ENCODE measurements at places on chromosomes 2 and 18. TPM values are rescaled to one million over a fixed set of nuclear protein-coding genes. Genes with fewer than 3 reads are reported as not detected.

The GBX2 gene
- not detected for total RNA-seq

The HOXD12 gene
- total RNA-seq = not detected

The SP110 gene
- total RNA-seq = 19.1 TPM

The REV1 gene
- total RNA-seq = 44.3 TPM

The GPR75 gene
- 2.9 TPM for total RNA-seq

The CHST10 gene
- 12.5 TPM for total RNA-seq

The KCNK3 gene
- 3.0 TPM for total RNA-seq

The MAPK4 gene
- total RNA-seq = not detected

The ADAM23 gene
- 0.12 TPM for total RNA-seq

The PER2 gene
- total RNA-seq = 13.5 TPM

The SOS1 gene
- 30.0 TPM for total RNA-seq

The CCL20 gene
- total RNA-seq = not detected

The HOXD13 gene
- total RNA-seq = not detected

The TMEM131 gene
- 43.0 TPM for total RNA-seq

The CLEC4F gene
- total RNA-seq = not detected

The MERTK gene
- 0.12 TPM for total RNA-seq

The NEU4 gene
- total RNA-seq = not detected

The DSG3 gene
- total RNA-seq = 0.36 TPM

The SNED1 gene
- 209 TPM for total RNA-seq

The NEMP2 gene
- total RNA-seq = 5.1 TPM

The EVX2 gene
- total RNA-seq = under 0.01 TPM

The CD8B2 gene
- not detected for total RNA-seq

The SEMA4F gene
- total RNA-seq = 10.1 TPM

The TANK gene
- total RNA-seq = 110 TPM

The EXOC6B gene
- 31.2 TPM for total RNA-seq

The CIDEA gene
- total RNA-seq = not detected

The FIGN gene
- total RNA-seq = 1.3 TPM

The FBXO36 gene
- 4.7 TPM for total RNA-seq

The ACKR3 gene
- 17.8 TPM for total RNA-seq

The IL36G gene
- total RNA-seq = not detected

The PPP1R1C gene
- total RNA-seq = 1.9 TPM

The ATG9A gene
- total RNA-seq = 63.8 TPM

The IGFBP5 gene
- 206 TPM for total RNA-seq

The NPPC gene
- not detected for total RNA-seq

The UGT1A10 gene
- total RNA-seq = not detected

The ERICH2 gene
- not detected for total RNA-seq

The VPS54 gene
- 28.7 TPM for total RNA-seq

The ANKRD23 gene
- total RNA-seq = 2.9 TPM

The LHCGR gene
- not detected for total RNA-seq

The TACR1 gene
- 0.49 TPM for total RNA-seq

The KHK gene
- total RNA-seq = 0.32 TPM

The RGPD6 gene
- 17.5 TPM for total RNA-seq

The IL36RN gene
- not detected for total RNA-seq

The CDKL4 gene
- 0.85 TPM for total RNA-seq

The SPRED2 gene
- 38.5 TPM for total RNA-seq

The ACYP2 gene
- total RNA-seq = 5.6 TPM

The GAL3ST2 gene
- total RNA-seq = not detected

The GRHL1 gene
- 0.36 TPM for total RNA-seq

The VIL1 gene
- total RNA-seq = under 0.01 TPM

The ELOA2 gene
- not detected for total RNA-seq

The RFX8 gene
- total RNA-seq = 6.8 TPM

The SERPINB4 gene
- total RNA-seq = not detected

The FAP gene
- total RNA-seq = 195 TPM

The ATOH8 gene
- 5.7 TPM for total RNA-seq

Data from hair follicle dermal papilla cell (primary cell).